ENCODE measurements at places on chromosomes 7 and 10.
A peak's percentile ranks its signal among the peaks of the same experiment; 100 is the strongest.

DNA sequence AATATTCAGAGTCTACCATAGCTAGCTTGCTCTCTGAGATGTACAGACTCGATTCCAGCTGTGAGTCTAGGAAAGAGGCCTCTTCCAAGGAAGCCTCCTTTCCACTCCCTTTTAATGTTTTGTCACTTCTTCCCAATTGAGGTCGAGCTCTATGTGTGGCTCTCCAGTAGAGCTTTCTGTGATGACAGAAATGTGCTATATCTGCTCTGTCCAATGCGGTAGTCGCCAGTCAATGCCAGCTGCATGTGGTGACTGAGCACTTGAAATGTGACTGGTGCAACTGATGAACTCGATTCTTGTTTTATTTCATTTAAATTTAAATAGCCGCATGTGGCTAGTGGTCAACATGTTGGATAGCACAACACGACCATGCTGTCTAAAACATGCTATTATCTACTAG lies 387.0 kb upstream of the NRP1 start:
- DNase-seq: no peak

- DNase-seq: no peak
Observed at GRCh38 chr7:5139998-5140397, 50.0 kb upstream of the WIPI2 start.

DNA sequence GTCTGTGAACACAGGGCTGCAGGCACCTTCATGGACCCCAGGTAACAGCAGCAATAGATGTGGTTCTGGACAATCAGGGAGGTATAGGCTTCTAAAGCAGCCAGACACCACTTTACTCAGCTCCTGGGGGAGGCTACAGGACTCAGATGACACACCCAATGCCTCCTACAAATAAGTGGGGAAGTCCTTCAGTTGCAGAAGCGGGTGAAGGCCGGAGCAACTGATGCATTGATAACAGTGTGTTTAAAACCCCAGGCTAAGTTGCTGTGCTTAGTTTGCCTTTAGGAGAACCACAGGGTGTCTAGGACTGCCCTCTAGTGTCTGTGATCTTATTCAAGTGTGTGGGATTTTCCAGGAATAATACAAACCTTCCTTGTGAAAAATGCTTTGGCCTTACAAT lies 5.9 kb upstream of the ITGA8 start:
- peak; percentile 65 for DNase-seq

GRCh38 chr10:122642726-122643605 lies 56.7 kb downstream of the C10orf120 start:
- DNase-seq: no peak

DNA sequence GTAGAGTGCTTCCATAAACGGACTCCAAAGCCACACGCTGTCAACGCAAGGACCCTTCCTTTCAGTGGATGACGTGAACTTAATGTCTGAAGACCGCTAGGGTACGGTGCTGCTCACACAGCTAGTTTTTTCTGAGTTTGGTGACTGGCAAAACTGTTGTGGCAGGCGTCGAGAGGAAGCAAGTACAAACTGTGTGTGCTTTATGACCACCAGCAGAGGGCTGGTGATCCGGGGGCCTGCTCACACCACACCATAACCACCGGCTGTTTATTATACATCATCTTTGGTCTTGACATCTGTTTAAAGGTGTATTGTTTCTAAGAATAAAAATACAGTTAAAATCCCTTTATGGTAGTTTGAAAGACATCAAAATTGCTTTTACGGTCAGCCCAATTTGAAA lies 37.1 kb upstream of the ATP6V0A4 start:
- no peak for DNase-seq

GRCh38 chr10:49327036-49327813 lies 28.3 kb downstream of the C10orf71 start:
- DNase-seq: no peak

DNA sequence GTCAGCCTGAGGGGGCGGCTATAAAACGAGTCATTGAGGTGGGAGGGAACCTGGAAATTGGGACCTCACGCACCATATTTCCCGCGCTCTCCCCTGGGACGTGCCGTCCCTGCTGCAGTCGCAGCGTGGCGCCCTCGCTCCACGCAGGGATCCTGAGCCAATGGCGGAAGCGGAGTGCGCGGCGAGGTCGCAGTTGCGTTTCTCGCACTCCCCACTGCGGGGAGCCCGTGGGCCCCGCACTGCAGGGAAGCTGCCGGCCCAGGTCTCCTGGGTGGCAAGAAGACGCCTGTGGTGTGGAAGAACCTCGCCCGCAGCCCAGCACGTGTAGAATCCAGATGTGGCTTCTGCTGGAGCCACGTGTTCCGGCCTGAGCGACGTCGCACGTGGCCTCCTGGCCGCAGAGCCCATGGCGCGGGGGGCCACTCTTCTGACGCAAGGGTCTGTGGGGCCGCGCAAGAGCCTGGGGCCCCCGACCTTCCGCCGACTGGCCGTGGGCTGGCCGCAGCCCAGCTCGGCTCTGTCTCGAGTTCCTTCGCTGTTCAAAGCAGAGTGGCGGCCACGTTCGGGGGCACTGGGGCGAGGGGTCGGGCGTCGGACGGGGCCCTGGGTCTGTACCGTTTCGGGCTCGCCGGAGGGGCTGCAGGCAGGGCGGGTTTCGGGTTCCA lies 26.4 kb downstream of the HIF1AN start:
- DNase-seq: peak; percentile 77
